Stimulated activated CD4-positive, alpha-beta T cell treated with anti-CD3 and anti-CD28 coated beads, Interleukin-2, amount 100 ng/mL, for 24 hours (primary cell): ENCODE measurements at places on chromosomes 16 and 17.

GRCh38 chr17:37701496-37701898 lies 43.4 kb downstream of the HNF1B start:
- DNase-seq = peak; percentile 59

GRCh38 chr16:56708525-56709442 lies 21.1 kb upstream of the NUP93 start:
- no peak for DNase-seq

- no peak for DNase-seq
These were observed 5.5 kb downstream of the MYO19 start for GRCh38 chr17:36529121-36529520.

- no peak for DNase-seq
These were observed 32.5 kb downstream of the ASIC2 start for GRCh38 chr17:33260638-33261037.

GRCh38 chr16:85011846-85012284 lies 530 bp upstream of the ZDHHC7 start:
- DNase-seq = no peak

DNA sequence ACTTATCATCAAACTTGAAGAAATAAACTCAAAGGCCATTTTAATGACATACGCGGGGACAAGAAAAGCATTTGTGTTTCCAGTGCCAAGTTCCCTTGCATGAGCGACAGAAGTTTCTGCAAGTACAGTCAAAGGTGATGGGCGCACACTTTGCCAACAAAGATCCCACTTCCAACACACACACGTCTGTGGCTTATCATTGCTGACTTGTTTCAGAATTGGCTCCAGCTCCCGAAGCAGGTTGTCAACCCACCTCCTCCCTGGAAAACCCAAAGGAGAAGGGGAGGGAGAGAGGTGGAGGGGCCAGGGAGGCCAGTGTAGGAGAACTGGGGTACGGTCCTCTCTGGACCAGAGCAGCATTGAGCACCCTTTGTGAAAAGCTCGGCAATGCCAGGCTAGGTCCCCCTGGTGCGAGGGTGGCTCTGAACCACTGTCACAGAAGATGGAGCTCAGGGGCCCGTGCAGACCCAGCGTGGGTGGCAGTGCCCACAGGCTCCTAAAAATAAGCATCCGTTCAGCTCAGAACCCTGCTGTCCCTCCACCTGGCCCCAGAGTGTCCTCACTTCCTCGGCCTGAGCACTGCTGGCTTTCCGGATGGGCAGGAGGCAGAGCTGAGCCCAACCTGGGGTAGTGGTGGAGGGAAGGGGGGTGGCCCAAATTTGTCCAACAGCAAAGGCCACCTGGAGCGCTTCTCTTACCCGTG lies 33.2 kb downstream of the RBFOX3 start:
- DNase-seq = no peak
